GF-D8 (cell line): ENCODE measurements at places on chromosomes 1 and 21.

DNA sequence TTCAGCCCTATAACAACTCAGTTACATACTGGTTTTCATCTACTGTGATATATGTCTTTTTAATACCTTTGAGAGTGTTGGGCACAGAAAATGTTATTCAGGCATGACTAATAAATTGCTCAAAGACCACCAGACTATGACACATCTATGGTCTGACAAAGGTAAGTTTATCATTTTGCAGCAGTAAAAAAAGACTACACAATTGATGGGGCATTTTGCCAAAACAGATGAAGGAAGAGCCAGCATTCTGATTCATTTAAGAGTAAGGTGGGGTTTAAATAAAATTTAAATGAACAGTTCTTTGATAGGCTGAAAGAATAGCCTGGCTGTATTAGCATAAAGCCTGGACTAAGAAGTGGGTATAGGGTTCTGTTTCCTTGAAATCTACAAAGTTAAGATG, 8.8 kb upstream of the RNPC3 start:
- DNase-seq, result no peak

- DNase-seq, result no peak
Observed at GRCh38 chr1:16888860-16889816, 6.6 kb upstream of the RNU1-2 start.

DNA sequence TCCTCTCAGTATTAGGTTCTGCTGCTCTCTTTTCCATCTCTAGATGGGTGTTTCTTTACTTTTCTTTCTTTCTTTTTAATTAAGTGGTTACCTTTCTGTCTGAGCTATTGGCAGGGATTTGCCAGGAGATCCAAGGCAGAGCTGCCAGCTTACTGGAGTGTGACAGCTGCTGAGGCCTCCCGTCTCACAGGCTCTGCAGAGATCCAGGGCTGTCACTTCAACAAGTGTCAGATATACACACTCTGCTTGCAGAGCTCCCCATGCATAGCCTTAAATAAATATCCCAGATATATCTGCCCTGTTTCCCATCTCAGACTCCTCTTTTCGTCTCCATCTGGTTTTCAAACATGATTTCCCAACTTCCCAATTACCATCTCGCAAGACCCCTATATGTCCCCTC, 124.3 kb downstream of the NOS1AP start:
- no peak for DNase-seq

DNA sequence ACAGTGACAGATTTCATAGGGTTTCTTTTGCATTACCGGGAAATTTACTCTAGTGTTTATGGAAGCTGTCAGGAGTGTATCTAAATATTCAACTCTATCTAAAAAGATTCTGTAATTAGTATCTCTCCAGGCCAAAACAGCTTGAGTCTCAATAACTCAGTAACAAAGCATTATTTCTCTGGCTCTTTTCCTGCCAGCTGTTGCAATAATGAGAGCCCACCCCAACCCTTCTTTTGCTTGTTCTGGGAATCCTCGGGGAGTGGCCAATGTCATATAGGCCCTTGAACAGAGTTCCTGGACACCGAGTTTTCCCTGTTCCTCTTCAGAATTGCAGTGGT, 120.1 kb upstream of the SGIP1 start:
- DNase-seq, result no peak

DNA sequence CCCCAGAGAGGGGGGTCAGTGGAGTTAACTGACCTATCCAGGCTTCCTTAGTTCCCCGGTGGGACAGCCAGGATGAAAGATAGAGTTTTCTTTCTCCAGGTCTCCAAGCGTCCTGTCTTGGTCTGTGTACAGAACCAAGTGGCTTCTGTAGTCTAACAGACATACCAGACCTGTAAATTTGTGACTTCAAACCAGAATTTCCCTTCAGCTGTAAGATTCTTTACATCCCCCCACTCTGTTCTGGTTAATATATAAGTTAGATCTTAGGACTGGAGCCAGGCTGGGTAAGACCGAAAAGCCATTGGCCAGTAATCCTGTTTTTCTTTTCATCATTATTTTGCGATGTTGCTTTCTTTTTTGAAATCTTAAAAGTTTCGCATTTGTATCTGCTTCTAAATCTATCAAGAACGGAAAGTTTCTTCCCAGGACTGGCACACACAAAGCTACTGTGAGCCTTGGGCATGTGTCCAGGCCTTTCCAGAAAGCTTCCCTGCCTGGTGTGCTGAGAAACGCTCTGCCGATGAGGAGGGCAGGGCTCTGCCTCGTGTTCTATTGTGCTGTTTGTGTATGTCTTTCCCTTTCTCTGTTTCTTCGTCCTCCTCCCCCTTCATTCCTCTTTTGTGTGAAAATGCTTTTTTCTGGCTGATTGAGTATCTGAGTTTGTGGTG, 72.3 kb downstream of the RGL1 start:
- DNase-seq, result no peak

GRCh38 chr1:165119086-165119485, 237.4 kb downstream of the LMX1A start:
- no peak for DNase-seq
